Stimulated activated CD4-positive, alpha-beta T cell treated with anti-CD3 and anti-CD28 coated beads, Interleukin-1b, Interleukin-23, amount 100 ng/mL, for 1 hour (primary cell): ENCODE measurements at places on chromosomes 2 and 18.

DNA sequence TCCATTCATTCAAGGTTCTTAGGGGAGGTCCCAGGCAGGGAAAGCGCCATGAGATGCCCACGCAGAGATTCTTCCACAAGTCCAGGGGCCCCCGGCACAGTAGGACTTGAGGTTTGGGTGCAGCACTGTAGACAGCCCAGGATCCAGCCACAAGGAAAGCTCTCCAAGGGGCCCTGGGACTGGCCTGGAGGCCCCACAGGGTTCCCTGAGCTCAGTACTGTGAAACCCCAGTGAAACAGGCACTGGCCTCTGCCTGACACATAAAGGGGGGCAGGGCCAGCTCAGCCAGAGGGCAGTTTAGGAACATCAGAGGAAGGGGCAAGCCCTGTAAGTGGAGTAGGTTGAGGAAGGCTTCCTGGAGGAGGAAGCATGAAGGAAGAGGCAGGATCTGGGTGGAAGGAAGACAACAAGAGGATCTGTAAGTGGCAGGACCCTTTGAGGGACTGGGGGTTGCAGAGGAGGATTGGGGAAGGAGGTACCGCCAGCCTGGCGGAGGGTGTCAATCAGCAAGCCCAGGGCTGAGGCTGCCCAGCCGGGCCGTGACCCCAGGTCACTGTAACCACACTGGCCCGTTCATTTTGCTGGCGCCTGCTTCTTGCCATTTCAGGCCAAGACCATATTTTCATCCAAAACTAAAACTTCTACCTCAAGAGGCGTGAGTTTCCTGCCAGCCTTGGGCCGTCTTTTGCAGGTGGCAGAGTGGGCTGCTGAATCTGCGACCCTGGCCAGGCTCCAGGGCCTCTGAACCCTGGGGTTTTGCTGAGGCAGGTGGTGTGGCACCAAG, 175.2 kb downstream of the SMAD7 start:
- DNase-seq = no peak

DNA sequence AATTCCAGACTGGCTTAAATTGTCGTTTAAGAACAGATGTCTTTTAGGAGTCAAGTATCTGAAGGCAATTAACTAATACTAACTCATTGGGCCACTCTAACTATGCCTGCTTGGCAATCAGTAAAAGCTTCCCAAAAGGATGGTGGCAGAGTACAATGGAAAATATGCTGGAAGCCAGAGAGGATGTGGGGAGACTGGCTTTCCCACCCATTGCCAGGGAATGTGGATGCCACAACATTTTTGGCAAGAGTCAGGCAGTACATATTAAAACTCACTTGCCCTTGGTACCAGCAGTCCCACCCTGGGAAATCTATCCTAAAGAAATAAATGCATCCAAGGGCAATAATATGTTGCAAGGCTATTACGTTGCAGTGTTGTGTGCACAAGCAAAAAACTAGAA, 74.0 kb upstream of the FZD7 start:
- no peak for DNase-seq

DNA sequence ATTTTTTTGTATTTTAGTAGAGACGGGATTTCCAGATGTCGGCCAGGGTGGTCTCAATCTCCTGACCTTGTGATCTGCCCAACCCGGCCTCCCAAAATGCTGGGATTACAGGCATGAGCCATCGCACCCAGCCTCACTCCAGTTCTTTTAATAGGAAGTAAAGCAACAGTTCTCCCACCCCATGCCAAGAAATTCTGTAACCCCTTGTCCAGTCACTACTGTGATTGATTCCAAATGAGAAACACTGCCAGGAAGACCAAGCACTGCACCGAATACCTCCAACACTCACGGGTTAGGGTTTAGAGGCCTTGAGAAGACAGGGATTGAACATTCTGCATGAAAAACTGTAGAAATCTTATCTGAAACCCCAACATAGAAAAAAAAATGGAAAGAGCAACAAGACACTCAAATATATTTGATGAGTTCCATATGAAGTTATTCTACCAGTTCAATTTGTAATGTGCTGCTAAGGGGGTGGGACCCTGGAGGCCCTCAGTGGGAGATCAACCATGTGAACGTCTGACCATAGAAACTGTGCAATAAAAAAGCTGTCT, 48.2 kb upstream of the BIN1 start:
- no peak for DNase-seq

DNA sequence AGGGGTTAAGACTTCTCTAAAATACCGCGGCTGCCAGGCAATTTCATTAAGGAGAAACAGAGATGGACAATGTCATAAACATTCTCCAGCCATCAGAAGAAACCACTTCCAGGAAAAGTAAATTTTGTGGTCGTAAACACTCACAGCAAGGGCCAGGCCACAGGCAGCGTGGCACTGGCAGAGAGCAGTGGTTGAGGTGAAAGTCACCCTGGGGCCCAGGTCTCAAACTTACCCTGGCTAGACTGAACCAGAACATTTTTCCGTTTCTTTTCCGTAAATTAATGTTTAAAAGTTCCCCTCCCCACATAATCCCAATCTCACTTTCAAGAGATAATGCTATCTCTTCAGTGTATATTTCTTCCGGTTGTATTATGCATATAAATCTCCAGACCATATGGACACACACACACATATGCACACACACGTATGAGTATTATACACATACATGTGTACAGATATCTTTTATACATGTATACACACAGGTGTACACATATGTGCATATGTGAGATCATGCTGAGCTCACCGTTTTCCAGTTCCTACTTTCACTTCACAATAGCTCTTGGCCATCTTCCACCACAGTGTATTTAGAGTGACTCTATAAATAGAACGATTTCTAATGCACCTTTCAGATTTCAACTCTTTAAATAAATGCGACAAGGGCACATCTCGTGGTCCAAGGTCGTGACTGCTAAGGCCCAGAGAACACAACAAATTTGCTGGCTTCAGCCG, 90.1 kb downstream of the MALT1 start:
- DNase-seq = no peak

GRCh38 chr18:39366656-39367055, 1801.1 kb upstream of the CELF4 start:
- no peak for DNase-seq

DNA sequence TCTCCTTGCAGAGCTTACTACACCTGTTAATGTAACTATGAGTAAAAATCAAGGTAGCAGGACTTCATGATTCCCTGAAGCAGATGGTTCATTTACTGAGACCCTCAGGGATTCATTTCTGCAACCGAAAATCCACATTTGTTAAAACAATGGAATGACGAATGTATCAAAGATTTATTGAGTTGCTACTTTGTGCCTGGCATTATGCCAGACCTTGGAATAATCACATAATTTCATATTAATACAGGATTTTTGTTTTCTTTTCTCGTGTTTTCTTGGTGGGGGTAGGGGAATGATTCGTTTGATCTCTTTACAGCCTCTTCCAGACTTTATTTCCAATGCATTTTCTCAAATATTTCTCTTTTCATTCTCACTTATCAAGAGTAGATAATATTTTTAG, 8.9 kb upstream of the KIF5C start:
- DNase-seq = no peak

DNA sequence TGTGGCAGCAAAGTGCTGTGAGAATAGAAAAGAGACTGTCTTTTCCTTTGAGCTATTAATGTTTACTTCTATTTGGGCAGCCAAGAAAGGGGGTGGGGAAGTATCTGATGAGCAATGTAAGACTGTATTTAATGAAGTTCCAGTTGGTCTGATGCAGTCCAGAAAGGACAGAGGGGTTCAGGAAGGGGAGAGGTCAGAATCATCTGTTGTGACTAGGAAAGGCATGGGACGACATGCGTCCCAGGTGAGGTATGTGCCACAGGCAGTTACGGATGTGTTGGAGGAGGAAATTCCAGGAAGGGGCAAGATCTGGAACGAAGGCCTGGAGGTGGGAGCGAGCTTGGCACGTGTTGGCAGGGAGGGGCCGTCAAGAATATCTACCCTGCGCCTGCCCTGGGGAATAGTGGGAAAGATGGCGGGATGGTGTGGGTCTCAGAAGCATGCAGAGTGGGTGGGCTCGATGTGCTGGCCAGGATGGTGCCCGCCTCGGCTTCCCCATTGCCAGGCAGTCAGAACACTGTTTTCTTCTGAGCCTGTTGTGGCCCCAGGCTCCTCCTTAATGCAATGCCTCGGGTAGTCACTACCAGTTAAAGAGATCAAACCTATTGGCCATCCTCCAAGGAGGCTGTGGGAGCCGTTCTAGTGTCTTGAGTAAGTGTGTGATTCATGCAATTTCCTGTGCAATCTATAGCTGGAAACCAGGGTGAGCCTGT, 57.8 kb upstream of the TXNDC2 start:
- no peak for DNase-seq

GRCh38 chr18:57670046-57670445, 48.4 kb upstream of the NARS1 start:
- DNase-seq = no peak

- DNase-seq = no peak
These were observed 16.9 kb upstream of the COL6A3 start for GRCh38 chr2:237430861-237431260.

GRCh38 chr2:97701186-97701585, 12.2 kb upstream of the ZAP70 start:
- DNase-seq = no peak

DNA sequence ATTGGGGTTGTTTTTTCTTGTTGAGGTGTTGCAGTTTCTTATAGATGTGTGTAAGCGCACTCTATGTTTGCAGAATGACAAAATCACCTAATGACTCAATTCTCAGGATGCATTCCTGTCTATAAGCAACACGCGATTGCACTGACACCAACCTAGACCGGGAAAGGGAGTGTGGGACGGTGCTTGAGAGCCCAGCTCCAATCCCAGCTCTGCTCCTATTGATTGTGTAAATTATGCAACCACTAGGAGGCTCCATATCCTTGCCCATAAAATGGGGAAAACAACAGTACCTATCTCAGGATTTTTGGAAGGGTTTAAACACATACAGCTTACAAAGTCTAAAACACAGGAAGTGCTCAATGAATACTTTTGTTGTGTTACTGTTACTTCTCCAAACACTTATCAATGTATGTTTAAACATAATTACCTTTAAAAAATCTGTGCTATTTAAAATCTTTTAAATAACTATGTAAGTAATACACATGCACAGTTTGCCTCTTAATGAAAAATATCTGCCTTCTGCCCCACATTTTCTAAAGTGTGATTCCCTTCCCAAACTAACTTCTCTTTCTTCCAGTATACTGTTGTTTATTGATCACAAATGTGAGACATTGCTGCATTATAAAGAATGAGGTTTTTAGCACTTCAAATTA, 132.5 kb downstream of the SPHKAP start:
- DNase-seq = no peak

- no peak for DNase-seq
These were observed 327.3 kb downstream of the XIRP2 start for GRCh38 chr2:167215595-167215994.

DNA sequence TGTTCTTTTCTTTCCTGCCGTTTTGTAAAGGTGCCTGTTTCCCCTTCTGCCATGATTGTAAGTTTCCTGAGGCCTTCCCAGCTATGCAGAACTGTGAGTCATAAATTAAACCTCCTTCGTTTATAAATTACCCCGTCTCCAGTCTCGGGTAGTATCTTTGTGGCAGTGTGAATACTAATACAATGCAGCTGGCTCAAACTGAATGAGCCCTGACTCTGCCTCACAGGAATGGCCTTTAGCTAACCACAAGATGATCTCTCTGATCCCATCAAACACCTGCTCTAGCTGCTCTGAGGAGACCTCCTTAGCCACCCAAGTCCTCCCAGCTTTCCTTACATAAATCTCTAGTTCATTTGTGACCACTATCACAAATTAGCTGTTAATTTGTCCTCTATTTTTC, 41.5 kb upstream of the CAB39 start:
- no peak for DNase-seq

DNA sequence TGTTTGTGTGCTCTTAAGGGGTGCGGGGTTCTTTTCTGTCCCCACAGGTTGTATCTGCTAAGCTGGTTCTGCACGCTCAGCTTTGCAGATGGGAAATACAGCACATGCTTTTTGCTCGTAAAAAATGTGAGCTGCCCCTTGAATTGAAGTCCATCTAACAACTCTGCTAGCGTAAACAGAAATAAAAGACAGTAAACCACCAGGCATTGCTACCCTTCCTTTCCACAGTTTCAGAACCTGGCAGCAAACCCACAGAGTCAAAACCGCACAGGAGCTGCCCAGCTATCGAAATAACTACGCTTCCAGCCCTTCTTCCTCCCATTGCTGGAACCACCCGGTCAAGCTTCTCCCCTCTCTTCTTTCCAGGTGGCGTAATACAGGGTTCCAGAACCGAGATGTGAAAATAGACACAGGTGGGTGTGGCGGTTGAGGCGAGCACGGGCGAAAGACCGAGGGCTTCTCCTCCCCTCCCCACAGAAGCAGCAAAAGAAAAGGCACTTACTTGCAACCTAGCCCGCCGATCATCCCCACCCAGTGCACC, 479 bp downstream of the SCN9A start:
- DNase-seq = no peak

DNA sequence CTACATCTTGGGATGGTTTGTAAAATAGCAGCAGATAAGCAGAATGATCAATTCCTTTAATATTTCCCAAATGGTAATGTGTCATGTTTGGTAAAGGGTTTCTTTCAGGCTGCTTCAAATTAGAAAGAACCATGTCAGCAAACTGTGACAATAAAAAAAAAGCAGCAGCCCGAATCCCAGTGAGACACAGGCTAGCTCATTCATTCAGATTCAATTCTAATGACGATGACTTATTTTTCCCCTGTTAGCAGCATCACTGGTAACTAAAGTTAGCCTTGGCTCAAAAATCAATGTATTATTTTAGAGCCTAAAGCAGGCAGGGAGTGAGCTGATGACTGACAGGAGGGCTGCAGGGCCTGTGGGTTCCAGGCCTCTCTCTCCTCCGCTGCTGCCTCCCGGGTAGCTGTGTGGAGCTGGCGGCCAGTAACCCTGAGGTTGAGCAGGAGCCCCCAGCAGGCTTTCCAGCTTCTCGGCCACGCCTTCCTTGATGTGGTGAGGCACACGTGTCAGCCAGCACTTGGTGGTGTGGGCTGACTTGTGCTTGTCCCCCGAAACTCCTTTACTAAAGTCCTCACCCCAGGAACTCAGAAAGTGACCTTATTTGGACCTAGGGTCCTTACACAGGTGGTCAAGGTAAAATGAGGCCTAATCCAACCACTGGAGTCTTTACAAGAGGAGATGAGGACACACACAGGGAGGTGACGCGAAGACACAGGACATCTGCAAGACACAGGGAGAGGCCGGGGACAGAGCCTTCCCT, 120.5 kb upstream of the HS6ST1 start:
- DNase-seq = no peak

DNA sequence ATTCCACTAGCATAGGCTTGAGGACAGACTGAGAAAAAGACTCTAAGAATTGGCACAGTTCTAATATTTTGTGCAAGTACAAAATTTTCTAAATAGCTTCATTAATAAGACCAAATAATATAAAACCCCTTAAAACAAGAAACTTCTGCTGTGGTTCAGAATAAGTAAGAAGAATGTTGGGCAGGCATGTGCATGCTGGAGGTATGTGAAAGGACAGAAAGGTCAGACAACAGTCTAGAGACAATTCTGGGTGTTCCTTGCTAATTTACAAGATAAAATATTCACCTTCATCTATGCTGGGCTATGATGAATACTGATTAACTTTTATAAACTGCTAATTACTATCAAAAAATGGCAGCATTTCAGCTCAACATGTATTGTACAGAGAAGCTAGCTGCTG, 14.9 kb downstream of the CEBPZOS start:
- no peak for DNase-seq

- DNase-seq = no peak
These were observed 67.9 kb downstream of the ACYP2 start for GRCh38 chr2:54183281-54183680.
